Caki2 (cell line): ENCODE measurements at places on chromosomes 4 and X. TPM values are rescaled to one million over a fixed set of nuclear protein-coding genes. Genes with fewer than 3 reads are reported as not detected.
A peak's percentile ranks its signal among the peaks of the same experiment; 100 is the strongest.

PRDM5 gene
- total RNA-seq: 4.1 and 4.7 TPM in 2 replicates

DNA sequence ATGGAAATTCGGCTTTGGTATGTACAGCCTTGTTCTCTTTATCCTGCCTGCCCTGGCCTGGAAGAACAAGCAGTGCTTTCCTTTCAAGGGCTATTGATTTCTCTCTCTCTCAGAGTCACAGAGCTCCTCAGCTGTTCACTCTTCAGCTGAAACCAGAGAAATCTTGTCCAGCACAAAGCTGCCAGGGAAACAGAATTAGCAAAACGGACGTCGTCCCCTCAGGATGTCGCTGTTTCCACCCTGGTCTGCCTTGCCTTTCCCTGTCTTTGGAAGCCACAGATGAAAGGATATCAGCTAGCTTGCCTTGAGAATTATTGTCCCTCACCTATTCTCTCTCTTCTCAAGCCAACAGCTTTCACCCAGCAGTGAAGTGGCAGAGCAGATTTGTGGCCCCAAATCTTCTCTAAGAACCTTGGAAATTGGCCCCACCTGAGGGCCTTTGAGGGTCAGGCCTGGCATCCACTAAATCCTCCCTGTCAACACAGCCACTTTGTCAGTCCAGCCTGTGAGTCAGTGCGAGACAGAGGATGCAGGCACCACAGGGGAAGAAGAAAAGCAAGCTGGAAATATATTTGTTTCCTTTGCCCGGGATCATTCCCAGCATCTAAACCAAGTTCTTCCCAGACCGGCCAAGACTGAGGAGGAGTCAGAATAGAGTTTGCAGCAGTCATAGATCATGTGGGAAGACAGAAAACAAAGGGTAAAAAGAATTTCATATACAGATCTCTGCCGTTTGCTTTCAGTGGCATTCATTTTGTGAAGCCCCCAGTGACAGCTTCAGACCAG lies 63.8 kb upstream of the MTM1 start:
- no peak for DNase-seq

GRCh38 chr4:110787707-110788106 lies 164.8 kb upstream of the PITX2 start:
- no peak for DNase-seq

C1QTNF7 gene
- not detected in 2 replicates for total RNA-seq

DNA sequence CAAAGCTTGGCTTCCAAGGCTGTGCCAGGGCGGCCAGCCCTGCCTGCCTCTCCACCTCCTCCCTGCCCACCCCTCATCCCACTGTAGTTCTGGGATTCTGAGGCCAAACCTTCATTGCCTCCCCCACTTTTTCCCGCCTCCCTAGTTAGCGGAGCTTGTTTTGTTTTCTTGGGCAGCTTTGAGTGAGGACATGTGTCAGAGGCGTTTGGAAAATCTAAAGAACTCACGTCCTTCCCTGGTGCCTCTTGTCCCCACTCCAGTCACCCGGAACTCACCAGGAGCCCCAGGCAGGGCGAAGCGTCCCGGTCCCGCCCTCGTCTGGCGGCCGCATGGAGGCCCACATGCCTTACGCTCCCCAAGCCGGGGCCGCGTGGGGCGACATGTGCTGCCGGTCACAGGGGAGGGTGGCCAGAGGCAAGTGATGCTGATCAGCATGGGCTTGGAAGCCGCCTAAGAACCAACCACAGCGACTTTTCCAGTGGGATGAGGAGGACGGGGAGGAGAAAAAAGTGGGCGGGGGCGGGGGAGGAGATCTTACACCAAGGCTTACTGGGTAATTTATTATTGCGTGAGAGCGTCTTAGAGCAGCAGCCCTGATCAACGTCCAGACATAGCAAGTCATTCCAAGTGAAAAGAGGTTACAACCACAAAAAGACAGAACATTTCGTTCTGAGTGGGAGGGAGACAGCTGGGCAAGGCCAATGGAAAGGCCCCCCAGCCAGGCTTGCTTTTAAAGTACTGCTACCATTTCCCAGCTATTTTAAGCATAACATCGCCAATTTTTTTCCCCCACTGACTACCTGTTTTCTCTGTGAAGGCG lies 48.5 kb downstream of the PRPS1 start:
- peak; percentile 93 for DNase-seq

GRCh38 chrX:1835056-1835455 lies 220.2 kb downstream of the ASMT start:
- DNase-seq: no peak

DNA sequence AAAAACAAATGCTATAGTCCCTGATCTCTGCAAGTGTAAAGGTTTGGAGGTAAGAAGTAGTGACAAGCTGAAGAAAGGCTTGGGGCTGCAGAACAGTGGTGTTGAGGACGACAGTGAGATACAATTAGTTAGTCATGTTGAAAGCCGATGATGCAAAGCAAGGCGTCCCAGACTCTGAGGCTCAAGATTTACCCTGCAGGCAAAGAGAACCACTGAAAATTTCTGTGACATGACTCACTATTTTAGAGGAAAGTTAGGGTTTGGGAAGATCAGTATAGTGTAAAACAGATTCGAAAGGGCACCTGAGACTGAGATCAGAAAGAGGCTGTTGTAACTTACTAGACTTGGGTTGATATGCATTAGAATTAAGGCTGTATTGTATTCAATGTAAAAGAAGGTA lies 281.3 kb upstream of the FTHL17 start:
- DNase-seq: peak; percentile 70

DNA sequence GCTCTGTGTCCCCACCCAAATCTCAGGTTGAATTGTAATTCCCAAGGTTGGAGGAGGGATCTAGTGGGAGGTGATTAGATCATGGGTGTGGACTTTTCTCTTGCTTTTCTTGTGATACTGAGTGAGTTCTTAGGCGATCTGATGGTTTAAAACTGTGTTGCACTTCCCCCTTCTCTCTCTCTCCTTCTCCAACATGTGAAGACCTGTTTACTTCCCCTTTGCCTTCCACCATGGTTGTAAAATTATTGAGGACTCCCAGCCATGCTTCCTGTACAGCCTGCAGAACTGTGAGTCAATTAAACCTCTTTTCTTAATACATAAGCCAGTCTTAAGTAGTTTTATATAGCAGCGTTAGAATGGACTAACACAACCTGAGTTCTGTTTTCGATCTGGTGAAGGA lies 738.2 kb downstream of the ARAP2 start:
- DNase-seq: no peak

DNA sequence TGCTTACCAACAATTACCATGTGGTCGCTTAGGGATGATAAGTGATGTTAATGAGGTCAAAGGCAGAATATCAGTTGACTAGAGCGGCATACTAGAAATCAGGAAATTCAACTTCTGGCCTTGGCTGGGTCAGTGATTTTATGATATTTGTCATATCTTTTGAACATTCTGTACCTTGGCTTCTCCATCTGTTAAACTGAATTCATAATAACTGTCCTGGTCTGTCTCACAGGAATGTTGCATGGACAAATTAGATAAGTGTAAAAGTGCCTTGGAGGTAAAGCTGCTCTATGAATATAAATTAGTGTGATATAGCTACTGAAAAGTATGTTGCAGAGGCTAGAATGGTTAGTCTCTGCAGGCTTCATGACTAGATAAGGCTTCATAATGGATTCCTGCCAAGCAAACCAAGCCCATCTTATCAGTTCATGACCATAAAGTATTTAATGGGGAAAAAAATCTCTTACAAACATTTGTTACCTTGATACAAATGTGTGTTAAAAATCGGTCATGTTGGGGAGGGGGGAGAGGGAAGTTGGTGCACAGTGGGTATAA lies 104.6 kb upstream of the BMPR1B start:
- peak; percentile 69 for DNase-seq

DNA sequence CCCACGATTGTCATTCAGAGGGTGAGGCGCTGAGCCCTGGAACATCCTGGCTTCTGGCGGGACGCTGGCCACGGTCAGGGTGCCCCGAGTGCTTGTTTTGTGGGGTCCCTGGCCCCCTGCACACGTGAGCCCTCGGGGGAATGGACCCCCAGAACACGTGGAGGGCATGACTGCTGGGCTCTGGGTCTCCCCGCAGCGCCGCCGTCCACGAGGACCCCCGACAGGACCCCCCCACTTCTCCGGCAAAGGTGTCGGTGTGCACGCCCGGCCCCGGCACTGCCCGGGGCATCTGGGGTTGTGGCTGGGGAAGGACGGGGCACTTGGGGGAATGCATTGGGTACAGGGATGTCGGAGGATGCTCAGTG lies 13.9 kb upstream of the GTPBP6 start:
- no peak for DNase-seq

DNA sequence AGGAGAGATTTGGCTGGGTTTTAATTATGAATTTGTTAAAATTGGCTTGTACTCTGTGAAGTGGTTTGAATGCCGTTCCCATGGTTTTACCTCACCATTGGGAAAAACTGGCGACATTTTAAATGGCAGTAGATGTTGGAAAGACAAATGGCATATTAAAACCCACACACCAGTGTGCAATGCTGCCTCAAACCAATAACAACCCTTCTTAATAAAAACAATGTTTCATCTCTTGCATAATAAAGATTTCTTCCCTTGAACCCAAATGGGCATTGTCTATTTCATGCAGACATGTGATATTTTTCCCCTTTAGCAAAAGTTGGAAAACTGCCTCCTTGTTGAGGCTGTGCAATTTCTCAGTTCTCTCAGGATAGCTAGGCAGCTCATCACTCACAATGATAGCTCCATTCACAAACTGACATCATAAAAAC lies 33.7 kb downstream of the GABRB1 start:
- no peak for DNase-seq

TNMD gene
- total RNA-seq: not detected in 2 replicates

USP51 gene
- 0.06 and 0.14 TPM in 2 replicates for total RNA-seq

- DNase-seq: no peak
Observed at GRCh38 chr4:119050527-119051090, 85.0 kb upstream of the MYOZ2 start.

- DNase-seq: no peak
Observed at GRCh38 chr4:147944249-147944648, 212.4 kb downstream of the ARHGAP10 start.

DNA sequence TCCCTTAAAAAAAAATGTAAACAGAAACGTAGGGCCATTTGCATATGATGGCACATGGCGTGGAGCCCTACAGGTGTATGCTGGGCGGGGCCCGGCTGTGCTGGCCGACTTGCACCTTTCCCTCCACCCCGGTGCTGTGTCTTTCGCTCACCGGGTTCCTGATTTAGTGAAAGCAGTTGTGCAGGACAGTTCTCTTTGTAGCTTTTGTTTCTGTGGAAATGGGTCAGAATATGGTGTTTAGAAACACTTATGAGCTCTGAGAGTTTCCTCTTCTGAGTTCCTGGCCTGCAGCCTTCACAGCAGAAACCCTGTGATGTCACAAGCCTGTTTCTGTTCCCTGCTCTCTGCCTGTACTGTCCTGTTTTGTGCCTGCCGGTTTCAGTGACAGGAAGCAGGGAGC lies 22.5 kb upstream of the MSANTD1 start:
- DNase-seq: no peak
